ENCODE measurements at places on chromosomes 12 and 14. TPM values are rescaled to one million over a fixed set of nuclear protein-coding genes. Genes with fewer than 3 reads are reported as not detected.

Gene ANO4
- not detected for total RNA-seq

Gene RACGAP1
- 103 TPM for total RNA-seq

Gene ANKS1B
- total RNA-seq, result 1.1 TPM

Gene LALBA
- total RNA-seq, result not detected

Gene RNF212B
- not detected for total RNA-seq

Gene STAC3
- not detected for total RNA-seq

Measured in thoracic aorta endothelial cell (primary cell).